Lung (tissue), 17 donors: ENCODE measurements at places on chromosomes 7 and 10. TPM values are rescaled to one million over a fixed set of nuclear protein-coding genes. Genes with fewer than 3 reads are reported as not detected.

The PVRIG gene
- polyA plus RNA-seq, result 1.6 TPM

The MYH16 gene
- polyA plus RNA-seq, result 0.04 TPM

The CPED1 gene
- 1.8 TPM for polyA plus RNA-seq

The ADAM12 gene
- 0.16 TPM for polyA plus RNA-seq

The TEX36 gene
- not detected for polyA plus RNA-seq

The C10orf67 gene
- 1.1 TPM for polyA plus RNA-seq

DNA sequence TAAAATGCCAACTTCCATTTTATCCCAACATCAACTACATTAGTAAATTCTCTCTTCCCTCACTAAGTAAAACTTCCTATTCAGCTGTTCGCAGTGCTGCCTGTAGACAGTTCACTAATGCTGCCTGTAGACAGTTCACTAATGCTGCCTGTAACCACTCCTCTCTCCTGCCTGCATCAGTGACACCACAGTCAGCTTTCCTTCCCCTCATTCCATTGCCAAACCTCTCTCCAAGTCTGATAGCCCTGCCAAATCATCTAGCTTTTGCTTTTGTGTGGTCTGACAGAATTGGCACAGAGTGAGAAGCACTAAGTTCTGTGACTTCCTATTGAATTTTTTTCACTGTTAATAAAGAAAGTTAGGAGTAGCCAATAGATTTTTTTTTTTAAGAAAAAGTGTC lies 43.0 kb upstream of the MACC1 start:
- H3K4me3 ChIP-seq, result no peak overlapping the region
- no peak overlapping the region for H3K27ac ChIP-seq
- DNase-seq, result peak; percentile 97
- H3K4me1 ChIP-seq, result peaks cover 11% of the 10 kb centered on the region
- no peaks in the 10 kb centered on the region for H3K27me3 ChIP-seq

- no peak overlapping the region for H3K27ac ChIP-seq
- H3K36me3 ChIP-seq, result no peaks in the 10 kb centered on the region
- no peaks in the 10 kb centered on the region for H3K4me1 ChIP-seq
- H3K4me3 ChIP-seq, result no peak overlapping the region
- DNase-seq, result no peak
These were observed 103.3 kb upstream of the CHST15 start for GRCh38 chr10:124196659-124197058.

- peak; percentile 94 for DNase-seq
- no peaks in the 10 kb centered on the region for H3K27me3 ChIP-seq
- no peaks in the 10 kb centered on the region for H3K36me3 ChIP-seq
- peak overlapping the region; percentile 91 for H3K27ac ChIP-seq
These were observed 9.4 kb upstream of the PSAP start for GRCh38 chr10:71860243-71861029.

DNA sequence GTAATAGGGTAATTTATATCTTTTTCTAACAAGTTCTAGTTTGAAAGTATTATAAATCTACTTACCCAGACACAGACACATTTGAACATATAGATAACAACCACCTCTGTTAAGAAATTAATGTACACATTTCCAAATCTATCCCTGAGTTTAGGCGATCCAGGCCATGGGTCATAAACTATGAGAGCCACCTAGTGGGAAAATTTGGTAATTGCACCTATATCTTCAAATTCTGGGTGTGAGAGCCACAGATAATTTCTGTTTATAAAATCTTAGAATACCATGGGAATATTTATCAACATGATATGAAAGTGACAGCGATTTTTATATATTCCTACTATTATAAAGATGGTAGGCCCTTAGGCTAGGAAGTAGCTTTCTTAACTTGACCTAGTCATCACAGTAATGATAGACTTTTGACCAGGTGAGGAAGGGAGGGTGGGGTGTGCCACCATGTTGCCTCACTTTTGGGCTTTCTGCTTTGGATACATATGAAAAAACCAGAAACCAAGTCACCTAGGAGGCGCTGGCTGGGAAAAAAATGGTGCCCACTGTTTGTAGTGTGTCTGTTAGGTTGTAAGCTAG lies 8.0 kb upstream of the EPHA1 start:
- no peak overlapping the region for H3K27ac ChIP-seq
- no peaks in the 10 kb centered on the region for H3K27me3 ChIP-seq
- H3K4me3 ChIP-seq, result no peak overlapping the region
- H3K4me1 ChIP-seq, result no peaks in the 10 kb centered on the region
- no peaks in the 10 kb centered on the region for H3K36me3 ChIP-seq
- peak; percentile 78 for DNase-seq

DNA sequence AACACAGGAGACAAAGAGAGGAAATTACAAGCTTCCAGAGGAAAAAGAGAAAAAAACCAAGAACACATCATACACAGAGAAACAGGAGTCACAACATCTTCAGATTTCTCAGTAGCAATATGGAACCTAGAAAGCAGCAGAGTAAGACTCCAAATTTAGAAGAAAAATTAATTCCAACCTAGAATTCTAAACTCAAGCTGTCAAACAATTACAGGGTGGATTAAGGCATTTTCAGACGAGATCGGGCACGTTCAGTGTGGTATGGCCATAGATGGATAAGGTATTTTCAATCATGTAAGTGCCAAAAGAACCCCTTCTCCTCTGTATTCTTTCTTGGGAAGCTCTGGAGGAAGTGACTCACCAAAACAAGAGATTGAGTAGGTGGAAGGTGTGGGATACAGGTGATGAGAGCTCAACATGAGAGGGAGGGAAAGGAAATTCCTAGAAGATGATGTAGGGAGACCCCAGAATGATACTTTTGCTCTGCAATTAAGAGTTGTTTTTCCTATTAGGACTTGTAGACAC lies 51.6 kb downstream of the FAM204A start:
- no peak overlapping the region for H3K4me3 ChIP-seq
- no peaks in the 10 kb centered on the region for H3K27me3 ChIP-seq
- H3K36me3 ChIP-seq, result no peaks in the 10 kb centered on the region

- H3K27ac ChIP-seq, result peak overlapping the region; percentile 83
- peak; percentile 66 for DNase-seq
- no peaks in the 10 kb centered on the region for H3K36me3 ChIP-seq
These were observed 18.9 kb upstream of the NRBF2 start for GRCh38 chr10:63114031-63114814.

GRCh38 chr10:80164596-80164995 lies 32.1 kb downstream of the PLAC9 start:
- H3K4me1 ChIP-seq, result no peaks in the 10 kb centered on the region
- no peak overlapping the region for H3K27ac ChIP-seq
- no peaks in the 10 kb centered on the region for H3K36me3 ChIP-seq
- H3K4me3 ChIP-seq, result no peak overlapping the region
- DNase-seq, result no peak

DNA sequence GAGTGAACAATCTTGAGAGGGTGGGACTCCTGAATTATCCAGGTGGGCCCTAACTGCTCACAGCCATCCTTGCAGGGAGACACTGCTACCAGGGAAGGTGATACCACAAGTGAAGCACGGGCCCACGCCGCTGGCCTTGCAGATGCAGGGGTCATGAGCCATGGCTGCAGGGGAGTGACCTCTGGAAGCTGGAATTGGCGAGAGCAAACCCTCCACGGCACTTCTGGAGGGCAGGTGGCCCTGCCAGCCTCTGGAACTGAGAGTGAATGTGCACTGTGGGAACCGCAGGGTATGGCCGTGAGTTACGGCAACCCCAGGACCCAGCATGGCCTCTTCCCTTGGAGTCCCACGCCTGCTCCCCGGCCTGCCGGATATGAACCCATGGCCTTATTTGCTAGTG lies 37.5 kb downstream of the STK32C start:
- peaks cover 34% of the 10 kb centered on the region for H3K4me1 ChIP-seq
- no peak overlapping the region for H3K27ac ChIP-seq

DNA sequence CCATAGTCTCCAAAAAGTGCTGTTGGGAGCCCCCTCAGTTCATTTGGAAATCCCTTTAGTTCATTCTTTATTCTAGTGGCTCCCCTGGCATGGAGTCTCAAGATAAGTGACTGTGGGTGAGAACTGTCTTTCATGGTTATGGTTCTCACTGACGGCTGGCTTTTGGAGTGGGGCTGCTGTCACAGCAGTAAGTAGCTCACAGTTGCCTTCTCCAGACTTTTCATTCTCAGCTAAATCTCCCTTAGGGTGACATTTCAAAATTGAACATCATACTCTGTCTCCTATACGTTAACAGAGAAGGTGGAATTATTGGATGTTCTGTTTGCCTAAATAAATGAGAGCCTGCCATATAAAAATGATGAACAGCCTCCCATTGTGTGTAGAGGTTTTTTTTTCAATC lies 58.7 kb downstream of the PLPP4 start:
- H3K27ac ChIP-seq, result no peak overlapping the region
- no peak for DNase-seq
- H3K36me3 ChIP-seq, result no peaks in the 10 kb centered on the region
- no peak overlapping the region for H3K4me3 ChIP-seq
- no peaks in the 10 kb centered on the region for H3K4me1 ChIP-seq

DNA sequence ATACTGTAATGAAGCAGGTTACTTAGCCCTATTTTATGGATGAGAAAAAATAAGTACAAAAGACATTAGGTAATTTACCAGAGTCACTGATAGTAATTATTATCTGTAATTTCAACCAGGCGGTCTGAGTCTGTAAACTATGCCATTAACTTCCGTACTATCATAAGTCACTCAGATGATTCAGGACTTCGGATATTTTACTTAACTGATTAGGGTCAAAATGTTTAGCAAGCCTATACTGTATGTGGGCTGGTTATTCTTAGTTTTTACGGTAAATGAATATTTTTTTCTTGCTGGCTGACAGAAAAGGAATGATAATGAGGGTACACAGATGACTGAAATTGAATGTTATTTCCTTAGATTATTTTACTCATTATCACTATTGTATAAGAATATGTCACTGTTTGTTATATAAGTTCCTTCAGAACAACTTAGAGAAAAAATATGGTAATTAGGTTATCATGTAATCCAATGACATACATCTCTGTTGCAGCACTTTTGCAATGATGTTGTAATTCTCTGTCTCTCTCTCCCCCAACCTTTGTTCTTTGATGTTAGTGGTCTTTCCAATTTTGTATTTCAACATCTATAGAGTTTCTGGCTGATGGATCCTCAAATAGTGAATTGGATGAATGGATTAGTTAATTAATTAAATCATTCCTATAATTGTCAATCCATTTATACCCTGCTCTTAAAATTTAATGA lies 165.6 kb downstream of the ZEB1 start:
- no peaks in the 10 kb centered on the region for H3K27me3 ChIP-seq
- no peaks in the 10 kb centered on the region for H3K36me3 ChIP-seq
- no peaks in the 10 kb centered on the region for H3K4me1 ChIP-seq
- H3K27ac ChIP-seq, result no peak overlapping the region

DNA sequence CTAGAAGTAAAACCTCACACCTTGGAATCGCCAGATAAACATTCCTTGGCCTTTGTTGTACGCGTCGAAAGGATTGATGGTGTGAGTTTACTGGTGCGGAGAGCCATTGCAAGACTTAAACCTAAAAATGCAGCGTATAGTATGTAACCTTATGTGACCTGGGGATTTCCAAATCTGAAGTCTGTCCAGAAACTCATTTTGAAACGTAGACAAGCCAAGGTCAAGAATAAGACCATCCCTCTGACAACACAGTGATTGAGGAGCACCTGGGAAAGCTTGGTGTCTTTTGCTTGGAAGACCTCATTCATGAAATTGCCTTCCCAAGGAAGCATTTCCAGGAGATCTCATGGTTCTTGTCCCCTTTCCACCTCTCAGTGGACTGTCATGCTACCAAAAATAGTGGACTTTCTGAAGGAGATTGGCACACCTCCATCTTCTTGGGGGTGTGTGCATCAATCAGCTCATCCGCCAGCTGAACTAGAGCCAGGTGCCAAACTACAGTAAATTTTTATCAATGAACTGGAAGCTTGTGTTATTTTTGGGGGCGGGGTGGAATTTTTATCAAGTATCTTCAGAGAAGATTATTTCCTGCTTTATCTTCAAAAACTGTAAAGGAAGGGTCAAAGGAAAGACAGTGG lies 8.1 kb downstream of the POR start:
- H3K4me3 ChIP-seq, result no peak overlapping the region
- H3K4me1 ChIP-seq, result no peaks in the 10 kb centered on the region
- H3K36me3 ChIP-seq, result no peaks in the 10 kb centered on the region
